ENCODE measurements at places on chromosomes 6 and 20.

DNA sequence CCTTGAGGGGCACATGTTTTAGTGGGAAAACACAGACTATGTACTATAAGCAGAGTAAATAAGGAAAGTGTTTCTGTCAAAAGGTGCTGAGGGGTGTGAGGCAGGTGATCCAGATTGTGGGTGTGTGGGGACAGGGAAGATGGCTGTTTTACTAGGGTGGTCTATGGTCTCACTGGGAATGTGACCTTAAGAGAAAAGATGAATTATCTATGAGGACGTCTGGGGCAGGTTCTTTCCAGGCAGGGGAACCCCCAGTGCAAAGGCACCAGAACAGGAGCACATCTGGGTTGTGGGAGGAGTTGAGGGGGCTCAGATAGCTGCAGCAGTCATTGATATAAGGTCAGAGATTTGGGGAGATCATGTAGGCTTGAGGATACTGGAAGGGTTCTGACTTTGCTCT, 18.2 kb upstream of the POLR1H start:
- DNase-seq, result no peak

DNA sequence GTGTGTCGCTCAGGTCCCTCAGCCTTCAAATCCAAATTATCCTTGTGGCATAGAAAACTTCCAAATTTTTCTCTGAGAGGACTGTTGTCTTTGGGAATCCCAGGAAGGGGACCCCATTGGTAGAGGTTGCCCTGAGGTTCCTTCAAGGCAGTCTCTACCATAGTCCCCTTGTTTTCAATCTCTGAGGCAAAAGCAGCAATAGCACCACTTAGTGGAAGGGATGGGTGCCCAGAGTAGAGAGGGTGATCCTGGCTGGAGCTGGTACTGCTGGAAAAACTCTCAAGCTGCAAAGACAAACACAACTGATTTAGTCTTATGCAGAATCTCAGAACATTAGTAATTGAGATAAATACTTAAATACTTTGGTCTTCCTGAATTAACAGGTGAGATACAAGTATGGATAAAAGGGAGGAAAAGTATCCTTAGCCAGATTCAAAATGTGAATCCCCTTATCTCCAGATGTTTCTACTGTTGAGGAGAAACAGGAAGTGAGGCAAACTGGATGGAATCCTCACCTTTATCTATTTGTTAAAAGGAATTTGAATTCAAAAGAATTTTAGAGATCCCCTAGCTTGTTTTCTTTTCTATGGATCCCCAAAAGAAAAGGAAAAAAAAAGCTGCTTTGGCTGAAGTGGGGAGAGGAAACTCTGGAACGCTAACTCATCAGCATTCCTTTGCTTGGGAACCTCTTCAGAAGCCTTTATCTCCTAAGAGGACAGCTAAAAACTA, 13.4 kb downstream of the ZNF318 start:
- no peak for DNase-seq

DNA sequence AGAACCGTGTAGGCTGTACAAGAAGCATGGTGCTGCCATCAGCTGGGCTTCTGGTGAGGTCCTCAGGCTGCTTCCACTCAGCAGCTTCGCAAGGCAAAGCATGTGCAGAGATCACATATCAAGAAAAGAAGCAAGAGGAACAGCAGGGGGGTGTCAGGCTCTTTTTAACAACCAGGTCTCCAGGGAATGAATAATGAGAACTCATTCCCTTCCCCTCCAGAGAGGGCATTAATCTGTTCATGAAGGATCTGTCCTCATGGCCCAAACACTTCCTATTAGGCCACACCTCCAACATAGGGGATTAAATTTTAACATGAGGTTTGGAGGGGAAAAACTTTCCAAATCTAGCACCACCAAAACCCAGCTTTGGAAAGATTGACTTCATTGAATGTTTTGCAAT, 20.0 kb downstream of the GINM1 start:
- DNase-seq, result no peak

DNA sequence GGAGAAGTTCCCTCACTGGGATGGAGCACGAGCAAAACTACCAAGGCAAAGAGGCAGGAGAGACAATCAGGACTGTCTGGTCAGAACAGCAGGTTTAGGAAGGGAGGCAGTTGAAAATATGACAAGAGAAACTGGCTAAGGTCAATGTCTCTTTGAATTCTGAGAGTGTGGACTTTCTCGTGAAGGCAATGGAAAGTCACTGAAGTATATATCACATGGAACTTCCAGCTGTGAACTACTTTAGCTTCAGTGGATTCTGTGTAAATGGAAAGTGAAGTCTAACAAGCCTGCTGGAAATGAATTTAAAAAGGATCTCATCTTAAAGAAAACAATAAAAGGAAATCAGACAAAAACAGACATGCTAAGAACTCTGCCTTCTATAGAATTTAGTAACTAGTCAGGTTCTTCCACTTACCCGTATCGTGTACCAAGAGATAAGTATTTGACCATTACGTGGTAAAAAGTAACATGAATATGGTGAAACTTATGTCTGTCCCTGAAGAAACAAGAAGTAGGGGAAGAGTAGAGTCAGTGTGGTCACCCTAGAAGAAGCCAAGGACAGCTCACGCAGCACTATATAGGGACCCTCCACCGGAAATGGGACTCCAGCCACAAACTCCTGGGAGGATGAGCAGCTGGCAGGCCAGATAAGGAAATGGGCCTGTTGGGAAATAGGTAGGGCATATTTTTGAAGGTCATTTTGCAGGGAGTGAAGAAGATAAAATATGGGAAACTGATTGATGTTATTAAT, 123.4 kb downstream of the MAP7 start:
- no peak for DNase-seq

- no peak for DNase-seq
Observed at GRCh38 chr6:82988930-82989351, 76.7 kb downstream of the UBE3D start.

DNA sequence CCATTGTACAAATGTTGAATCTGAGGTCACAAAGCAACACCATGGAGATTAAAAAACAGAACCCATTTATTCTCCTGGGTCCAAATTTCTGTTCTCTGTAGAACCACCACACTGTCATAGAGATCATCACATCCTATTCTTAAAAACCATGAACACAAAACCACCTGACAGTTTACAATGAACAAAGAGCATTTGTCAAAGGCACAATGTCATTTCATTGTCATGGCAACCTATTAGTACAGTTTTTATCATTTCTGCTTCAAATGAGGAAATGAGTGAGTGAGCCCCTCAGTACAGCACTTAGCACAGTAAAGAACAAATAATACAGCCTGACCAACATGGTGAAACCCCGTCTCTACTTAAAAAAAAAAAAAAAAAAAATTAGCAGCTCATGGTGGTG, 23.1 kb upstream of the LAMP5 start:
- DNase-seq, result no peak

DNA sequence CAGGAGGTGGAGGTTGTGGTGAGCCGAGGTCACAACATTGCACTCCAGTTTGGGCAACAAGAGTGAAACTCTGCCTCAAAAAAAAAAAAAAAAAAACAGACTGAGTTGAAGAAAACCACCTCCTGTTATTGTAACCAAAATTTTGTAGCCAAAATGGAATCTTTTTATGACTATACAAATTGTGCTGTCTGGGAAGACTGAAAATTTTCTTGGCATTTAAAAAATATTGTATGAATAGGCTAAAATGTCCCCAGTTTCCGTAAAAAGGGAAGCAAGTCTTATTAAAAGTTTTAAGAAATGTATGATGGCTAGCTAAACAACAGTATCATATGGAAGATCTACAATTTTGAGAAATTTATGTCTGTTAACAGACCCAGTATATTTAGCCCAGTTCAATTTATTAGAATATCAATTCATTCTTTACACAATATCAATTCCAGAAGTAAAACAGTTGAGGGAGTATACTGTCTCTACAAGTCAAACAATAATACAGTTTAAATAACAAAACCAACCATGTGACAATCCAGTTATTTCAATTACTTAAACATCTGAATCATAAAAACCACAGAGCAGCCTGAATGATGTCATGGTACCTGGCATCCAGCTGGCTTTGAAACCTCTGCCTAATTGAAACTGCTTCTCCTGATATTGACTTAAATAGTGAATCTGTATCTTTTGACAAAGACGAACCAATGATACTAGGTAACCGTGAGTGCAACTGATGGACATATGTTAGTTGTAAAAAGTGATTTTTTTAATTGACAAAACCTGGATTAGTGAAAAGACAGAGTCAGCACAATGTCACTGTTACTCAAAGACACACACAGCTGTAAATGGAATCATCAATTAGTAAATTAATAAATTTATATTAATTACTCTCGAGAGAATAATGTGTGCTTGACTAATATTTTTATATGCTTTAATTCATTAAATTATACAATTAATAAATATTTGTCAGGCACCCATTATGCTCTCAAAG, 166.6 kb upstream of the MARCKS start:
- no peak for DNase-seq

- DNase-seq, result no peak
Observed at GRCh38 chr20:32356622-32357374, 1.3 kb upstream of the ASXL1 start.

DNA sequence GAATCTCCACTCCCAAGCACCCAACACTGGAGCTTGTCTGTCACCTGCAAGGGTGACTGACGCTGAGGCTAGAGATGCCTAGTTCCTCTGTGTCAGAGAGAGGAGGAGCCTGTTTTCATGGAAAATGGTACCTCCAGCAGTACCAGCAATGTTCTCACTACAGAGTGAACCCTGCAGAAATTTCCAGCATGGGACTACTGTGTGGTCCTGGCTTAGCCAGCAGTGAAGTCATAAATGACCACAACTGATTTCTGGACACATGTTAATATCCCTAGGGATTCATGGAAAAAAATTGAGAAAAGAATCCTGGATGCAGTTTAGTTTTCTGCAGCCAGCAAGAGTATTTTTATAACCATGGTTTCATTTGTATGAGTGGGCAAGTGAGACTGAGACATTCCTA, 468.1 kb downstream of the CD83 start:
- DNase-seq, result no peak

DNA sequence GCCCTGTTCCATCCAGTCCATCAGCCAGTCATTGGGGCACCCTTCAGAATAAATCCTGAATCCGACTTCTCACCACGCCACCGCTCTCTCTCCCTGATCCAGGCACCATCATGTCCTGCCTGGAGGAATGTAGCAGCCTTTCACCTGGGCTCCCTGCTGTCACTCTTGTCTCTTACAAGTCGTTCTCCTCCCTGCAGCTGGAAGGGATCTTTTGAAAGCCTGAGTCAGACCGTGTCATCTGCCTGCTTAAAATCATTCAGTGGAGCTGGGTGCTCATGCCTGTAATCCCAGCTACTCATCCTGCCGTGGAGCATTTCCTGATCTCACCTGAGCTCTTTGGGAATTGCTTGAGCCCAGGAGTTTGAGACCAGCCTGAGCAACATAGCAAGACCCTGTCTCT, 19.2 kb upstream of the KCNG1 start:
- no peak for DNase-seq

GRCh38 chr6:23003671-23004467, 434.5 kb downstream of the HDGFL1 start:
- no peak for DNase-seq

GRCh38 chr20:17568972-17569521, 828 bp upstream of the DSTN start:
- DNase-seq, result peak; percentile 66

DNA sequence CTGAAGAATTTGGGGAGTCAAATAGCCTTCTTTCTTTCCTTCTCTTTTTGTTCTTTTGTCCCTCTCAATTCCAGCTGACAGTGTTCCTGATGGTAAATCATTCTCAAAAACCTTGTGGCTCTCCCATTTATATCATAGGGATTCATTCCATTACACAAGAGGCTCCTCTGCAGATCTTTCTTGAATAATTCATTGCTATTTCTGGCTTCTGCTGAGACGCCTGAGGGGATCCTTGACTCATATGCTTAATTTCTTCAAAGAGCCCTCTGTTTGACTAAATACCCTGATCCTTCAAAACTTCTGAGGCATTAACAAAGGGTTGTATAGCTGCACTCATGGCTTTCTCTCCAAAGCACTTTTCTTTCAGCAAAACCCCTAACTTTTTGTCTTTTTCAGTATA, 289.3 kb downstream of the FARS2 start:
- no peak for DNase-seq

GRCh38 chr6:113221850-113222249, 635.3 kb upstream of the MARCKS start:
- no peak for DNase-seq

DNA sequence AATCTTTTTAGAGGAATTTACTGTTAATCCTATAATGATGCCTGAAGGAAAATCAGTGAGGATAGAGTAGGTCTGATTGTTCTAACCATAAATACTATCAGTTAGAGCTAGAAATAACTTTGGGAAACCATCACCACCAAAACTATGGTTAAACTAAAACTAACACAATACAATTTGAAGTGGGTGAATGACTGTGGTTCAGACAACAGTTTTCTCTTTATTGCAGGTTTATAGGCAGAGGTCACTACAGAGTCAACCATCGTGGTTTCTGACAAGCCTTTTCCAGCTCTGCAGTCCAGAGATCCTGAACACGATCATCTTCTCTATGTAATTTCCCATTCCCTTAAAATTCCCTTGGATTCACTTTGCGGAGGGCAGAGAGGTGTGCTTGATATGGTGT, 134.3 kb downstream of the IBTK start:
- no peak for DNase-seq

- DNase-seq, result no peak
Observed at GRCh38 chr6:81562169-81562568, 190.3 kb downstream of the TENT5A start.

DNA sequence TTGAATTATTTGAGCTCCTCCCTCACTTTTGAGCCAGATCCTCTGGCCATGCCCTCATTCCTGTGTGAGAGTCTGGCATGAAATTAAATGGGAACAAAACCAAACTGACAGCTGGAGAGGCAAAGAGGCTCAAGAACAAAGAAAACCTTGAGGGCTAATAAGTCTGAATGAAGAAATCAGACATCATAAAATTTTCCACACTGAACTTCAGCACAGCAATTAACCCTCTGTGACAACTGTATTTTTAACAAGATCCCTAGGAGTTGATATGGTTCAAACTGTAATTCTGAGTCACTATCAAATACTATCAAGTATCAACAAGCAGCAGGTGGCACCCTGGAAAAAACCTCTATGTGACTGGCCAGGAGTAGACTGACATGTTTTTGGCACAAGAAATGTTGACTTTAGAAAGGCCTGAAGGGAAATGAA, 109.4 kb upstream of the EMILIN3 start:
- DNase-seq, result no peak

GRCh38 chr20:12837646-12838045, 171.1 kb upstream of the SPTLC3 start:
- no peak for DNase-seq

DNA sequence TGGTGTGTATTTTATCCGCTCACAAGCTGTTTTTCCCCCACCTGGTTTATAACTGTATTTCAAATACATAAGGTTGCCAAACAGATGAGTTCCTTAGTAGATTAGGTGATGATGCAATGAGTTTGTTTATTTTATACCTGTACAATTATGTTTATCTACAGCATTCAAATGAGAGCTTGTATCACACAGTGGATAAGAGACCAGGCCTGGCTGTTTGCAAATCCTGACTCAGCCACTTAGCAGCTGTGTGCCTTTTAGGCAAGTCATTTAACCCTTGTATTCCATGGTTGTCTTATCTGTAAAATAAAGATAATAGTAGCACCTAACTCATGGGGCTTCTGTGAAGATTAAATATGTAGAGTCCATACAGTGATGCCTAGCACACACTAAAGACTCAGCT, 143.7 kb downstream of the MOXD1 start:
- DNase-seq, result no peak

GRCh38 chr6:2733324-2733723, 17.4 kb downstream of the MYLK4 start:
- no peak for DNase-seq
